ENCODE measurements at places on chromosomes 3 and 15.
A peak's percentile ranks its signal among the peaks of the same experiment; 100 is the strongest.

- DNase-seq, result no peak
Observed at GRCh38 chr3:170815936-170816335, 54.1 kb downstream of the RPL22L1 start.

DNA sequence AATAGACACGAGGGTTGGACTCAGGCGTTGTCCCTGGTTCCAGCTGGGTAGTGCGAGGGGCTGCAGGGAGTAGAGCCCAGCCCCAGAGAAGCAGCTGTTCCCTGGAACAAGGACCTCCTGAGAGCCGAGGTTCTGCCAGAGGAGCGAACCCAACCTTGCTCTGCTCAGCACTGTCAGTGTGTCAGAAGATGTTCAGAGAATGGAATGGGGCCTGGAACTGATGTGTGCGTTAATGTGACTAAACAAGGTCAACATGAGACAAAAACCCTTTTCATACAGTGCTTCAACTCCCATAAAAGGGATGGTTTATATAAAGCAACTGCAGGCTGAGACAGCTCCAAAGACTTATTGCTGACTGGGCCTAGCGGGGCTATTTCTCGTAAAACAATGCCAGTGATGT lies 35.5 kb upstream of the HACD2 start:
- no peak for DNase-seq

- DNase-seq, result no peak
Observed at GRCh38 chr15:38038659-38039442, 104.4 kb downstream of the TMCO5A start.

- no peak for DNase-seq
Observed at GRCh38 chr3:43957553-43957952, 266.8 kb downstream of the ABHD5 start.

DNA sequence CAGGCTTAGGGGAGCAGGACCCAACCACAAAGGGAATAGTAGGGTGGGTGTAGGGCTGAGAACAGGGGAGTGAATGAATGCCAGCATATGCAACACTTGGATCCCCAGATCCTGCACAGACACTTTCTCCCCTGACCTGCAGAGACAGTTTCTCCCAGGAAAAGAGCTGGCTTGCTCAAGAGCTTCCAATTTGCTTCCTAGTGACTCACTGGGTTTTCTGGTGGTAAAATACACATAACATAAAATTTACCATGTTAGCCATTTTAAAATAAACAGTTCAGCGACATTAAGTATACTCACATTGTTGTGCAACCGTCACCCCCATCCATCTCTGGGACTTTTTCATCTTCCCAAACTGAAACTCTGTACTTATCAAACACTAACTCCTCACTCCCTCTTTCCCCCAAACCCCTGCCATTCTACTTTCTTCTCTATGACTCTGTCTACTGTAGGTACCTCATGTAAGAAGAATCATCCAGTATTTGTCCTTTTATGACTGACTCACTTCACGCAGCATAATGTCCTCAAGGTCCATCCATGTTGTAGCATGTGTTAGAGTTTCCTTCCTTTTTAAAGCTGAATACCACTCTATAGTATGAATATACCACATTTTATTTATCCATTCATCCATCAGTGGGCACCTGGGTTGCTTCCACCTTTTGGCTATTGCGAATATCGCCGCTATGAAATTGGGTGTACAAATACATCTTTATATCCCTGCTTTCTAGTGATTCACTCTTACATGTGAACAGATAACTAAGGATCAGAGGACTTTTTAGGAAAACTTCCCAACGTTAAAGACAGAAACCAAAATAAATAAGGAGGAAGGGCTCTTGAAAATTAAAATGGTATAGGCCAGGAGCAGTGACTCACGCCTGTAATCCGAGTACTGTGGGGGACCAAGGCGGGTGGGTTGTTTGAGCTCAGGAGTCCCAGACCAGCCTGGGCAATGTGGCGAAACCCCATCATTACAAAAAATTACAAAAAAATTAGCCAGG lies 95.6 kb upstream of the TJP1 start:
- DNase-seq, result no peak

GRCh38 chr15:51600114-51600513 lies 22.5 kb downstream of the DMXL2 start:
- no peak for DNase-seq

DNA sequence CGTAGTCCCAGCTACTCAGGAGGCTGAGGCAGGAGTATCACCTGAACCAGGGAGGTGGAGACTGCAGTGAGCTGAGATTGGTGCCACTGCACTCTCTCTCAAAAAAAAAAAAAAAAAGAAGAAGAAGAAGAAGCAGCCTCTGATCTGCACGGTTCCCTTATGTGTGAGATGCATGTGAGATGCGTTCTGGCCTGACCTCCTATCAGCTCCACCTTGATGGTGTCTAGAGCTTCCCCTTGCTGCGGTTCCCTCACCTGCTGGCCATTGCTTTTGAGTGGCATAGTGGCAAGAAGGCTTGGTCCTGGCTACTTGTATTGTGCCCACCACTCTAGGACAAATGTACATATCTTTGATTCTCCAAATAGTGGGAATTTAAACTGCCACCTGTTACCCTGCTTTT lies 49.4 kb upstream of the CFAP161 start:
- no peak for DNase-seq

DNA sequence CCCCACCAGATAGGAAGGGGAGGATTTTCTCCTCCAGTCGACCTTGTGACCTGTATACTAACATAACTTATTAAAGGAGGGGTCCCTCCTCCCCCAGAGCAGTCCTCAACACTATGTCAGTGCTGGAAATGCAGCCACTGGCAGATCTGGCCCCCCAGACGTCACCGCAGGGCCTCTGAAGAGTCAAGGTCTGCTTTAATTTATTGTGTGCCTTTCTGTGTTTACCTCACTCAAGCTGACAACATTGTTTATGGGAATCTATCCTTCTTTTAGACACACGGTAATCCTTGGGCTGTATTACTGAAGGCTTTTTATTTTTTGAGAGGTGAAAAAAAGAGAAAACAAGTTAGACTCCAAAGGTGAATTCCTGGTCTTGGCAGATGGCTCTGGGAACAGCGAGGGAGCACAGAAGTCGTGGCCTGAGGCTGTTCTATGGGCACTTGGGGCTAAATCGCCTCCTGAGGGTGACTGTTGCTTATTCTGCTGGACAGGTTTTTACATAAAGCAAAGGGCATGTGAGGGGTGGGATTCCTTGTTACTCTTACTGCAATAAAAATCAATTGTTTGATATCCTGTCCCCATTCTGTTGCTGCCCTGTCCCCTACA lies 13.5 kb upstream of the NR2C2 start:
- no peak for DNase-seq

DNA sequence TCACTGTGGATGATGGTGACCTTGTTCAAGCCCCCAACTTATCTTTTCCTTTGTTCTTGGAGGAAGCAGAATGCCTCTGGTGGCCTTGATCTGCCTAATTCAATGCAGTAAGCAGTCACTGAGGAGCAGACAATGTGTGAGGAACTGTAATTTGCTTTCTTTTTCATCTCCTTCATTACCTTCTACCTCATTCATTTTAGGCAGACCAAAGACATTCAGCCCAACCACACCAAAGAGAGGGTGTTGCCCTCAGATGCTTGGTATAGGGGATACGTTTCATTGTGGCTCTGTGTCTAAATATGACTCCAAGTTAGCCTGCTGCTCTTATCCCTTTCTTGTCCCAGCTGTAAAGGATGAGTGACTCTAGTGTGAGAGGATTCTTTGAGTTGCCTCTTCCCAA lies 15.3 kb downstream of the EXOSC7 start:
- no peak for DNase-seq

- DNase-seq, result no peak
Observed at GRCh38 chr3:52703341-52703740, 2.2 kb downstream of the GLT8D1 start.

GRCh38 chr3:135329479-135329878 lies 534.4 kb downstream of the EPHB1 start:
- peak; percentile 21 for DNase-seq

GRCh38 chr15:36884936-36885635 lies 215.3 kb downstream of the MEIS2 start:
- DNase-seq, result no peak

- peak; percentile 10 for DNase-seq
Observed at GRCh38 chr3:99286266-99286845, 352.0 kb upstream of the COL8A1 start.

DNA sequence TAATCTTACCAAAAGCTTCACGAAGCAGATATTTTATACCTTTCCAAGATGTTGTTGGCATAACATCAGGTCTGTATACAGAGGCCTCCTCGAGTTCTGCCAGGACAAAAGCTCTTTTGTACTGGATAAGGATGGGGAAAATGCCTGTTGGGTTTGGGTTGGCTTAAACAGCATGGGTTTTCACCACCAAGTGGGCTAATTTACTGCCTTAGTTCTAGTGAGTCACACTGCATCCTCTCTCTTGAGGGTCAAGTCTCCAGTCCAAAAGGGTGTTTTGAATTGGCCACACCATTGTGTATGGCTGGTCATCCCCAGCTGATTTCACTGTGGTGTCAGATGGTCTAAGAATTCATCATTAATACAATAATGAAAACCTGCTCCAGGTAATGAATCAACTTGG lies 26.1 kb upstream of the BHLHE40 start:
- DNase-seq, result no peak

Measured in NCI-H1105 (cell line).